NCI-H82 (cell line): ENCODE measurements at places on chromosomes 3 and 15.

GRCh38 chr3:106191211-106191610, 322.4 kb upstream of the CBLB start:
- no peak for DNase-seq

DNA sequence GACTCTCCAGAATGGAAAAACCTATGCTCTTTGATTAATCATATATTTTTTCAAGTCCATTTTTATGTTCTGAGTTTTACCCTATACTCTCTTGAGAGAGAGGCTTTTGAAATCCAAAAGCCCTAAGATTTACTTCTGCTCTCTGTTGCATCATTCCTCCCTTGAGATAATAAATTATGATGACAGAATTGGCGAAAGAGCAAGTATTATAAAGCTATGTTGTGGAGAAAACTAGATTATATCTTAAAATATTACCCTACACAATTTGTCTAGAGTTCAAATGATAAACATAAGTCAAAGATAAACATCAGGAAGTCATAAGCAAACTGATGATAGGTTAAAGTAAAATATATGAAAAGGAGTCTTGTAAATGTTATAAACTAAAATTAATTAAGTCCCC, 293.4 kb upstream of the MME start:
- no peak for DNase-seq

DNA sequence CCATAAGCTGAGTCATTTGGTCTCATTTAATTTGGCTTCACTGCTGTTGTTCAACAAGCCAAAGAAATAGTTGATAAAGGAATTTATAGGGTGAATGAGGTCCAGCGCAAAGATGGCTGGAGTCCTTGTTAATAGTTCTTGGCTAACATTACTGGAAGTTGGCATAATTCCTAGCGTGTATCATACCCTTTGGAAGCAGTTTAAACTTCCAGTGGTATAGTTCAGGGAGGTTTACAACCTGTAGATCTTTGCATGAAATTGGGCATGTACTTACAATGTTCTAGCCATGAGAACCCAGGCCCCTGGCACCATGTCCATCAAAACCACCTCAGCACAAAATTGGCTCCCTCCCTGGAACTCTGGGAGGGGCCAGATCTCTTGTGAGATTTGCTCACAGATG, 380.8 kb downstream of the LRTM1 start:
- DNase-seq = no peak

DNA sequence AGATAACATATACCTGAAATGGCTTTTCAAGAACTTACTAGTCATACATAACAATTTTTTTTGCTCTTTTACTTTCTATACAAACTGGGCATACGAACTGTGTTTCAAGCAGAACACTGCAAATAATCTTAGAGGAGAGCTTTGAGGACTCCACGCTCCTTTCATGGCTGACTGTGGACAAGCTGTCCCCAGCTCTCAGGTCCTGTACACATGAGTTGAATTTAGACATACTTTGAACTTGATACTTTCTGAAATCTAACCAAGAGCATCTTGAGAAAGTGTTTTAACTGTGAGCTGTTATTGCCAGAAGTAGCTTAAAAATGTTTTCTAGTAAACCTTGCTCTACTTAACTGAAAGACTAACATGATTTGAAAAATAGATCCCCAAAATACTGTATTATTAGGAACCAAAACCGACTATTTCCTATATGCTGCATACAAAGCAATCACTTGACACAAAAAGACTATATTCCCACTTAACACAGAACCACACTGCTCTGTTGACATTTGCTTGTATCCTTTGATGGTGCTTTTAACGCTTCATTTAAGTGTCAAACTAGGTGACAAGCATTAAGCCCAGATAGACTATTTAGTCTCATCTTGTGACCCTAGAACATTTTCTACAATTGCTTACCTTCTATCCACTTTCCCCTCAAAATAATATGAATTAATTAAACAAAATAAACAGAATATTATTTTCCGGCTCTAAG, 755.8 kb downstream of the ROBO1 start:
- DNase-seq = peak; percentile 6

- no peak for DNase-seq
These were observed 9.0 kb downstream of the DPH3 start for GRCh38 chr3:16255726-16256125.

DNA sequence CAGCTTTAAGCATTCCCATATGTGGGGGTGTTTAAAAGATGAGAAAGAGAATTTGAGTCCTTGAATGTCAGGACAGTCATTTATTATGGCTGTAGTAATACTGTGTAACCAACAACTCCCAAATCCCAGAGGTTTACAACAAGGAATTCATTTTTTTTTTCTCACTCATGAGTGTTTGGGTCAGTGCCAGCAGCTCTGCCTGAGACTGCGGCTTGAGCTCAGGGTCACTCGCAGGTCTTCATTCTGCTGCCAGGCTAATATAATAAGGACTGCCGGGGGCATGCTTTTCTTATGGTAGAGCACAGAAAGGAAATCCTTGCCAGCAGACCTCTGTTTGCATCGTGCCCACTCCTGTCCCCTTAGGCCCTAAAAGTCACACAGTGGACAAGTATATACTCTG, 277.9 kb upstream of the LMCD1 start:
- DNase-seq = no peak
